ENCODE measurements at places on chromosomes 16 and 17. TPM values are rescaled to one million over a fixed set of nuclear protein-coding genes. Genes with fewer than 3 reads are reported as not detected.

- DNase-seq, result no peak
These were observed 1452.7 kb upstream of the CDH8 start for GRCh38 chr16:63488955-63489354.

DNA sequence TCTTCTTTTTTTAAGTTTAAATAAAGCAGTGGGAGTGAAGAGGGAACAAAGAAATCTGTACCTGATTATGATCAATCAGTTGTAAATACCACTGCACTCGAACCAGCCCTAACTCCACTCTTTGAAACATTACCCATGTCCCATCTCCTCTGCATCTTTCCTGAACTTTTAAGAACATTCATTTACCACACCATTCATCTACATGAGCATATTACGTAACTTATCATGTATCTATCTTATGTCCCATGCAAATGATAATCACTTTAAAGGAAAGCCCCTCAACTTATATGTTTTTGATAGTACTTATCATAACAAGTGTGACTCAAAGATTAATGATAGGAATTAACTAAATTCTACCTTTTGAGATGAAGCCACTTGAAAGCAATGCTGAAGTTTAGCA is 10.7 kb upstream of the BRIP1 start:
- no peak for DNase-seq

DNA sequence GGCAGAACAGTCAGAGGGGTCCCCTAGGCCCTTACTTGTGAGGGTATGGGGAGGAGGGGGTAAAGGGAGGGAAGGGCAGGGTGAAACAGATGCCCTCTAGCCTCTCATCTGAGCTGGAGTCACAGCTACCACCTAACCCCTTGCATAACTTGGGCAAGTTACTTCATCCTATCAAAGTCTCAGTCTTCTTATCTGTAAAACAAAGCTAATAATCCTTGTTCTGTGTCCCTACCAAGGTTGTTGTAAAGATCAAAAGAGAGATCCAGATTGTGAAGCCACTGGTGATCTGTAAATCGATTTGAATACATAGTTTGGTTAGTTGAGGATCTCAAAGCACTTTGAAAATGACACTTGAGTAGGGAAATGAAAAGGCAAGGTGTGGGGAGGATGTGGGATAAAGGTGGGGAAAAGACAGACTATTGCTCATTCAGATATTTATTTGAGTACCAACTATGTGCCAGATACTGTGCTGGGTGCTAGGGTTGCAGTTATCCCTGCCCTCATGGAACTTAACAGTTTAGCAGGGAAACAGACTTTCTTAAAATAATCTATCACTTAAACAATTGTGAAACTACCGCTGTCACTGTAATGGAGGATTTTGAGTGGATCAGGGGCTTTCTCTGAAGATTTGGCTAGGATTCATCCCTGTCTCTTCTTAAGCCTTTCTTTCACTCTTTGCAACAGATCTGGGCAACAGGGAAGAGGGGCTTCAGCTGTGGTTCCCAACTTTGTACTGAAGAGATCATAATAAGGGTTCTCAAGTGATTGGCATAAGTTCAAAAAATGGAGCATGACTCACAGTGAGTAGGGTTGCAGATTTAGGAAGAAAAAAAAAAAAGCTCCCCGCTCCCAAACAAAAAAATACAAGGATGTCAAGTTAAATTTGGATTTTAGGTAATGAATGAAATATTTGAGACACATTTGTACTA is 3.0 kb downstream of the HEATR9 start:
- DNase-seq, result no peak

Gene ZNF629
- total RNA-seq, result 9.4 TPM

Gene ADAP2
- total RNA-seq, result 4.4 TPM

Gene FBXL16
- total RNA-seq, result not detected

Gene GAS7
- 5.8 TPM for total RNA-seq

Gene DNAAF1
- not detected for total RNA-seq

Gene HCRT
- not detected for total RNA-seq

Gene PRSS21
- total RNA-seq, result not detected

Data from gastrocnemius medialis (tissue), 4 donors.